ENCODE measurements at places on chromosomes 4 and X.

DNA sequence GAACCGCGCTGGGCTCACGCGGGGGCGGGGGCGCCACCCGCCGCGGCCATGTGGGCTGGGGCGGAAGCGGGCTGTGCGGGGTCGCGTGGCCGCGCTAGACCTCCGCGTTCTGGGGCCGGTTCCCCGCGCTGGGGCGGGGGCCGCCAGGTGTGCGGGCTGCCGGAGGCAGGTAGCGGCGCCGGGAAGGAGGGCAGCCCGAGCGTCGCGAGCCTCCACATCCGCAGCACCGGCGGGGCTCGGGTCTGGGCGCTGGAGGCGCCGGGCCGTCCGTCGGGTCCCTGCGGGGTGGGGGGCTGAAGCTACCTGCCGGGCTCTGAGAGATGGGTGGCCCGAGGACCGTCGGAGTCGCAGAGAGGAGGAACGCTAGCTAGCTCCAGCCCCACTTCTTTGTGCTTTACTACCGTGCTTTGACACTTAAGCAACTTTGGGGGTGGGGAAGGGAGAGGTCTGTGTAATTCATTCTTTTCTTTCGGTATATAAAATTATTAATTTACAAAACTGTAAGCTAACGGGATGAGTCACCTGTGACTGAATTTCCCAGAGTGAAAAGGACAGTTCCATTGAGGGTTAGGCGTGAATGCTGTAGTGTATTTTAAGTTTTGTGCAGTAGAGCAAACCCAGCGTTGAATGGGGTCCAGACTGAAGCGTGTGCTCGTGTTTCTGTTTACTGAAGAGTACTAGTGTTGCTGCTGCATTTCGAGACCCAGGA lies 689 bp downstream of the METAP1 start:
- no peak for DNase-seq

GRCh38 chr4:176436293-176436973 lies 116.7 kb downstream of the SPCS3 start:
- no peak for DNase-seq

DNA sequence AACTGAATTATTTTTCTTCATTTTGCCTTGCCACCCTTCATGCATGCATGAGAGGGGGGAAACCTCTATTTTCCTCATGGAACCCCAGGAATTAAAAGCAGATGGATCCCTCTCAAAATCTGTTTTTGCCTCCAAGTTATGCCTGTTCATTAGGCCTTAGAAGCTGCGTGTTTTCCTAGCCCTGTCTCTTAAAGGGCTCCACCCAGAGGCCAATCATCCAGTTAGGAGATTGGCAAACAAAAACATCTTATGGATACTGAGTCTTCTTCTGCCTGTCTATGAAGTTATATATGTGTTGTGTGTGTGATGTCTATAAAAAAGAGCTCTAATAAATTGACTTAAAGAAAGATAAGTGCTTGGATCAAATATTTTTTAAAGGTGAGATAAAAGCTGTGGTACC lies 142.9 kb downstream of the ANAPC10 start:
- DNase-seq = no peak

- no peak for DNase-seq
These were observed 43.3 kb downstream of the RHOH start for GRCh38 chr4:40240040-40240653.

DNA sequence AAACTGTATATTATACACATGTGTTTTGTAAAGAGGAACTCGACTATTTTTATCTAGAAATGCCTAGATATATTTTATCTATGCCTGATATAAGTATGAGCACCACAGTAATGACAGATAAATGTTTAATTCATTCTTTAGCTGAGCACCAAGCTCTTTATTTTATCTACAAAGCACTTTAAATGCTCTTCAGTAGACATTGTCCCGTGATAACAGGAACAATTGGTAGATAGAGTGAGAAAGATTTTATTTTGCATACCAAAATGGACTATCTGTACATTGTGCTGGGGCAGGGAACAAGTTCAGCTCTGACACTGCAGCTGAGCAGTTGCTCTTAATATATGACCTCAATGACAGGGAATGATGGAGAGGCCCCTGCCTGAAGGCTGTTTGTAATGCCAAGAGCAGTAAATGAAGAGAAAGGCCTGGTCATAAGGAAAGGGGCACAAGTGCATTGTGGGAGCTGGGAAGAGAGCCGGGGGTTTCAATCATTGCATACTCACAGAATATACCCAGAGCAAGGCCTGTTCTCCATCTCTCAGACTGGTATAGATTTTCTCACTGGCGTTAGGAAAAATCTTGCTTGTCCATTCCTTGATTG lies 57.3 kb downstream of the SEPTIN11 start:
- DNase-seq = no peak

GRCh38 chrX:71930298-71930697 lies 19.7 kb downstream of the NHSL2 start:
- DNase-seq = no peak

GRCh38 chrX:117407449-117408150 lies 709.0 kb downstream of the KLHL13 start:
- no peak for DNase-seq

GRCh38 chrX:19195243-19195610 lies 73.0 kb upstream of the ADGRG2 start:
- DNase-seq = no peak

GRCh38 chrX:74018253-74018652 lies 285.7 kb upstream of the ZCCHC13 start:
- DNase-seq = no peak

DNA sequence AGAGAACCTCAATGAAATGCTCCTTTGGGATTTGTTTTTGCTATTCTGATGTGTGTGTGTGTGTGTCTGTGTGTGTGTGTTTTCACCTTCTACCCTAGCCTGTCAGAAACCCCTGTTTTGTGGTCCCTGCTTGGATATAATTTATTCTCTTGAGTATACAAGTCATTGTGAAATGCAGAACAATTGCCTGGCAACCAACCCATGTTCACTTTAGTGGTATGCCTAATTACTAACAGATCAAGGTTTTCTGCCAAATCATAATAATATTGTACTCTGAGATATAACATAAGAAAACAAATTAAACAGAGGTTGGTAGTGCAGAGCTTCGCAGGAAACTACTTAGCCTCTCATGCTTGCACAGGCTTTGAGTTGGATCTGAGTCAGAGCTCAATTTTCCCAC lies 7.0 kb upstream of the TET2 start:
- no peak for DNase-seq

- no peak for DNase-seq
These were observed 25.4 kb downstream of the ELOVL6 start for GRCh38 chr4:110172972-110173371.

- no peak for DNase-seq
These were observed 246.7 kb downstream of the GPAT3 start for GRCh38 chr4:83782591-83782990.

DNA sequence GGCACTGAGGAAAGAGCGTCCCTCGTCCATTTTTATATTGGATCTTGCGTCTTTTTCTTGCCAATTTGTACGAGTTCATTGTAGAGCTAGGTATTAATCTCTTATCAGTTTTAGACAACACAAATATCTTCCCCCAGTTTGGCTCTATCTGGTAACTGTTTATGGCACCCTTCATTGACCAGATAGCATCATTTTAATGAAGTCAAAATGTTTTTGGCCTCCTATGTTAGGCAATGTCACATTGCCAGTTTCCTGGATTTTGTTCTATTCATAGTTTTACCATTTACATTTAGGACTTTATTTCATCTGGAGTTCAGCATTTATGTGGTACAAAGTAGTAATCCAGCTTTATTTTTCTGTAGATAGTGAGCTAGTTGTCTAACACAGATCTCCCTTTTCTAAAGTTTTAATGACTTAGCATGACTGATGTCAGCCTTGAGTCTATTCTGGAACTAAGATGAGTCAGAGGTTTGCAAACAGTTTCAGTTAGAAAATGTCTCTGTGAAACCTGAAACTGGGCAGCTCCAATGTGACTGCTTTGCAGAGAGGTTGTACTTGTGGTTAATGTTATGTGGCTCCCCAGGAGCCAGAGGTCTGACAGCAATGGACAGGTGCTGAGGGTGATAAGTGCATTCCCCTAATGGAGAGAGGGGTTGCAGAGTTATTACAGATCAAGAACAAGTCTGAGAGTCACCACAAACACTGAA lies 5.3 kb upstream of the STBD1 start:
- DNase-seq = no peak

DNA sequence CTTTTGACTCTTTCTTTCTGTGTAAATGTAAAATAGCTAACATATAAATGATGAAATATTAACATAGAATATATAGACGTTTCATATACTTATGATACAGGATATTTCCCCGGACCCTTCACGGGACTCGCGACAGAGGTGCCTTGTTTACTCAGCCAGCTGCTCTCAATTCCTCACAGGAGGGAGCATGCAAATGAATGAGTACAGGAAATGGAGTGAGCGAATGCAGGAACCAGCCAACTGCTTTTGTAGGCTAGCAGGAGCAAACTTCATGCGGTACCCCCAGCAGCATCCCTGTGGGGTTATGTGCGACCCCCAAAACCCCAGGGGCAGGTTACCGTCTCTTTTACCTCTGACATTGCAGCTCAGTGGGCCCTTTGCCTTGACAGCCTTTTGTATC lies 110.3 kb upstream of the PDHA2 start:
- no peak for DNase-seq

- no peak for DNase-seq
These were observed 34.2 kb downstream of the ARAP2 start for GRCh38 chr4:36209941-36210649.

DNA sequence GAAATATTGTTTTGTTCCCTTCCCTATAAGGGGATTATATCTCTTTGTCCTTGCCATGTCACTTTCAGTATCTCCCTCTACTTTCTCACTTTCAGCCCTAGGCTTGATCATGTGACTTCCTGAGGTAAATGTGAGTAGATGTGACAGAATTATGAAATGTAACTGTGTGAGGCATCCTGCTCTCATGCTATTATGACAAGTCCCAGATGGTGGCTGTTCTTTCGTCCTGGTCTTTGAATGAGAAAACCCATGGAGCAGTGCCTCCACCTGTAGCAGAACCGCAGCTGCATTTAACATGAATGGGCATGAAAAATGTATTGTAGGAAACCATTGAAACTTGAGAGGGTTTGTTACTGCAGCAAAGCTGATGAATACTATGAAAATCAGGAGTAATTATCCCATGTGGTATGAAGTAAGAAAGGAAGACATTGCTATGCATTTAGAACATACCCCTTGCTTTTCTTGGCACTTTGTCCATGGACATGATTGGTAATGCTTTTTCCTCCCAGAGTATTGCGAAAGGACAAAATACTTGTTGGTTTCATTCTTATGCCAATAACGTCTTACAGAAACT lies 202.2 kb upstream of the GPRIN3 start:
- DNase-seq = no peak

DNA sequence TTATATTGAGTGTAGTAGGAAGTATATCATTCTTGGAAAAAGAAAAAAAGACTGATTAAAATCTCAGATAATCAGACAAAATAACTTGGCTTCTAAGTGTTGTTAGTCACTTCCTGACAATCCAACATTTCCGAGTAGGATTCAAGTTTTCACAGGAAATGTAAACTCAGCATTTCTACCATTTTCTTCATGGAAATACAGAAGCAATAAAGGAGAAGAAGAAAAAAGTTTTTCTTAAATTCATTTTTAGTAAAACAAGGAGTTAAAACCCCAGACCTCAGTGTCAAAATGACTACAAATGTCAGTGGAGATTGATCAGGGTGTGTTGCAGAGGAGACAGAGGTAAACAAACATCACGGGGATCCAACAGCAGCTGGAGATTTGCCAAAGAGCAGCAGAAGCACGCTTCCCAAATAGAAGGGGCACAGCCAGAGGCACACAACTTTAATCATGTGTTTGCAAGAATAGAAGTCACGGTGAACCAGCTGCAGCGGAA lies 129.3 kb upstream of the FAM9B start:
- DNase-seq = no peak

DNA sequence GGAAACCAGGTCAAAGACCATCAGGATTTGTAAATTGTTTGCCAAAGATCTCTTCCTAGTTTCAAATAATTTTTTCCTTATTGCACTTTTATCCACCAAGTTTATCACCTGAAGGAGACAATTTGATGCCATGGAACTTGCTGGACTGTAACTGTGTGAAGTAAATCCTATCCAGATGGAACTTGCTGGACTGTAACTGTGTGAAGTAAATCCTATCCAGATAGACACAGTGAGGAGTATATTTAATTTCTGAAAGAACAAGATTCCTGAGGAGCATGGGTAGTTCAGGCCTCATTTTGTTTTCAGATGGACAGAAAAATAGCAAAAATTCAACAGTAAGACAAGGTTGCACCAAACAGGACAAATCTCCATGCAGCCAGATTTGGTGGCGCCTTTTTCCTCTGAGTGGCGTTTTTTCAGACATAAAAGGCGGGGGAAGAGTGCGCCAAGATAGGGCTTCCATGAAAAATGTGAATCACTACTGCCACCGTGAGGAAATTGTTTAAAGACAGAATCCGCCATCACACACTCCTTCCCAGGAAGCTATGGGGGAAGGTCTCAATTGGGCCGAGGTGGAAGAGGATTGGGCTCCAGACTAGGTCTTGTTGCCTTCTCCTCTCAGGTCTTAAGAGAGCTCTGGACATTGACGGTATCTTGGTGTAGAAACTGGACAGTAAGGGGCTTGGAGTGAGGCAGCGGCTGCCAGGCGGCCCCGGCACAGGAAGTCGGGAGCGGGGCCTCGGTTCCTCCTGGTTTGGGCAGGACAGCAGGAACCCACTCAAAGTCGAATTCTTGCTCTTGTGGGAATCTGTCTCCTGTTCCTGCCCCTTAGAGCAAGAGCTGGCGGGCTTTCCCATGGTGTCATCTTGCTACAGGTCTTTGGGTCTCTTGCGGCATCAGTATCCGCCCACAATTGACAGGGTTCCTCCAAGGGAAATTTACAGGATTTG lies 234.7 kb downstream of the OR13H1 start:
- no peak for DNase-seq

DNA sequence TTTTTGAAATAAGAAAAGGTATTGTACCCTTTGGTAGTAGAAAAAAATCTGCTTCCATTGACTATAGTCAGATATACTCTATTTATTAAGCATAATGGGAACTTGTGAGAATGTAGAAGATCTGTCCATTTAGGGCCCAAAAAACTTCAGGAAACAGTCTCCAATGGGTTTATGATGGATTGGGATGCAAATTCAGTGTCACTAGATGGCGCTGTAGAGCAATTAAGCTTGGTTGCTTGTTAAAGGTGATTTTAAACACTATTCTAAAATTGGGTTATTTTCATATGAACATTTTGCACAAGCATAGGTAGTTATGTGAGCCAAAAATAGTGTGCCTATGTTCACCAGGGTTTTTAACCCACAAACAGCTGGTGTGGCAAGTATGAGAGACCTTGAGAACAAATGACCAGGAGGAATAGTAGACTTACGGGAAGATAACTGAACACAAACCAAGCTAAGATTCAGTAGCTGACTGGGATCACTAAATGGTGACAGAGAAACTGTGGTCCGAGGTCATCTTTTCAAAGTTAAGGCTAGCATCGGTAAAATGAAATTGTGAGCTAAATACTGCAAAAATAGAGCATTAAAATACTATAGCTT lies 80.3 kb upstream of the LSM6 start:
- peak; percentile 31 for DNase-seq

- no peak for DNase-seq
These were observed 73.9 kb downstream of the HDAC8 start for GRCh38 chrX:72498782-72499181.

DNA sequence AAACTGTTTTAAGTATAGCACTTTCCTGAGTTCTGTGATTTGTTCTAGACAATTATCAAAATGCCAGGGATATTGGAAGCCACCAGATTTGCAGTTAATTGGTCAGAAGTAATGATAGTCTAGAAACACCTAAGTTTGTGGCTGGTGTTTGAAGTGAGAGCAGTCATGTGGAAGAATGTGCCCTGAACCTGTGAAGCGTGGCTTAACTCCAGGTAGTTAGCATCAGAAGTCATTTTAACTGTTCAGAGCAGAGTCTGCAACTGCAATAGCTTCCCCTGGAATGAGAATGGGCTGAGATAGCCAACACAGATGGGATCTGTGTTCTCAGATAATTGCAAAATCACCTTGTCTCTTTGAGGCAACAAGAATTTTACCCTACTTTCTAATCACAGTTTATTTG lies 255.1 kb upstream of the GK2 start:
- no peak for DNase-seq
